GM12864 (cell line): ENCODE measurements at places on chromosomes 7 and 10.

GRCh38 chr7:133330085-133330484 lies 77.2 kb downstream of the EXOC4 start:
- DNase-seq, result no peak

GRCh38 chr7:92498557-92498956 lies 20.8 kb upstream of the ERVW-1 start:
- no peak for DNase-seq

- DNase-seq, result no peak
Observed at GRCh38 chr10:61814160-61814559, 87.3 kb upstream of the ARID5B start.

DNA sequence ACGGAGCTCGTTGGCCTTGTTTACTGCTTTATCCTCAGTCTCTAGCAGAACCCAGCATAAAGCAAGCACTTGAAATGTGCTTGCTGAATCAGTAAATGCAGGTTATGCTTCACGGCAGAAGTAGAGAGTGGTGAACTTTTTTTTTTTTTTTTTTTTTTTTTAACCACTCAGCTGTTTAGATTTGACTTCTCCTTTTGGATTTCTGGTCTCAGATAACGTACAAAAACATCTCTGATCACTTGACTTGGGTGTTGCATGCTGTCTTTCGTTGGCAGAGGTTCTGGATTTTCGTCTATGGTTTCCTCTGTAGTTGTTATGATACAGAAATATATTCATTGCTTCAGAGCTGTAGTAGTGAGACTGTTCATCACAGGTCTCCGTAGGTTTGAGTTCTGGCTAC lies 242.5 kb upstream of the HABP2 start:
- no peak for DNase-seq
